ENCODE measurements at places on chromosomes 11 and 22.

- no peak for DNase-seq
Measured at GRCh38 chr11:45337583-45338360, 51.6 kb upstream of the SYT13 start.

DNA sequence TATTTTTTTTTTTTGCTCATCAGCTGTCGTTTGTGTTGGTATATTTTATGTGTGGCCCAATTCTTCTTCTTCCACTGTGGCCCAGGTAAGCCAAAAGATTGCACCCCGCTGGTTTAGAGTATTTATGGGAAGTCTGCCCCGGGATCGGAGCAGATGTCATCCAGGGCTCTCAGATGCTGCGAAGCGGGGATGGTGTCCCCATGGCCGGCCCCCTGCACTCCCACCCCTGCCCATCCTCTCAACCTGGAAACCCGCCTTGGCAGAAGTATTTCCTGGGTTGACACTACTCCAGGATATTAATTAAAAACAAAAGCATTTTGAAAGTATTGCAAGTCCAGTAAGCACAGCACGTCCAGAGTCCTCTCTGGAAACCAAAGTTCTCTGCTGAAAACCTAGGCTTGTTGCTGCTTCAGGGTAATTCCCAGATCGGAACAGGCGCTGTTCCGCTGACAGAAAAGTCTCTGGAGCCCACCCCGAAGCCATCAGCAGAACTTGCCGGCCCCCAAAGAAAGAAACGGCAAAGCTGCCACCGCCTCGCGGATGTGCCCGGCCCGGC, 833 bp downstream of the SCUBE2 start:
- DNase-seq = no peak

DNA sequence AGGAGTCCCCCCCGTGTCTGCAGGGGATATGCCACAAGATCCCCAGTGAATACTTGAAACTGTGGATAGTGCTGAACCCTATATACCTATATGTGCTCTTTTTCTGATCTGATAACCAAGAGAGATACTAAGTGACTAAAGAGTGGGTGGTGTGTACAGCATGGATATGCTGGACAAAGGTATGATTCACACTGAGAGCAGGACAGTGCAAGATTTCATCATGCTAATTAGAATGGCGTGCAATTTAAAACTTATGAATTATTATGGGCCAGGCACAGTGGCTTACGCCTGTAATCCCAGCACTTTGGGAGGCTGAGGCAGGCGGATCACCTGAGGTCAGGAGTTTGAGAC, 90.2 kb upstream of the ALKBH3 start:
- no peak for DNase-seq

GRCh38 chr22:27487600-27488452, 313.7 kb downstream of the MN1 start:
- no peak for DNase-seq

DNA sequence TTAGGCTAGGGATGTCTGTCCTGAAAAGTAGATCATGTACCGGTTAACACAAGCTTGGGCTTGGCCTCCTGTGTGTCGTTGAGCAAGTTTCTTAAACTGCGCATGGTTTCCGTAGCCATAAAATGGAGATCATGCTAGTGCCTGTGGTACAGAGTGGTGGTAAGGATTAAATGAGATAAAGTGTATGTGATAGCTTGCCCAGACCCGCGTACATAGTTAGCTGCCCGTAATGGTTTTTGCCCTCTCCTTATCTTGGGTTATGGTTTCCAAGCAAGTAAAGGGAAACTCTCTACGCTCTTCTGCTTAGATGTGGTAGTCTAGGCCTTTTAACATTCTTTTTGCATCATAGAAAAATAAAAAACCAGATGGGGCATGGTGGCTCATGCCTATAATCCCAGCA, 11.0 kb upstream of the PTPRJ start:
- DNase-seq = no peak
